ENCODE measurements at places on chromosomes 6 and 20. TPM values are rescaled to one million over a fixed set of nuclear protein-coding genes. Genes with fewer than 3 reads are reported as not detected.

GRCh38 chr20:44642203-44643153 is 9.0 kb downstream of the ADA start:
- DNase-seq = peak; percentile 79

DNA sequence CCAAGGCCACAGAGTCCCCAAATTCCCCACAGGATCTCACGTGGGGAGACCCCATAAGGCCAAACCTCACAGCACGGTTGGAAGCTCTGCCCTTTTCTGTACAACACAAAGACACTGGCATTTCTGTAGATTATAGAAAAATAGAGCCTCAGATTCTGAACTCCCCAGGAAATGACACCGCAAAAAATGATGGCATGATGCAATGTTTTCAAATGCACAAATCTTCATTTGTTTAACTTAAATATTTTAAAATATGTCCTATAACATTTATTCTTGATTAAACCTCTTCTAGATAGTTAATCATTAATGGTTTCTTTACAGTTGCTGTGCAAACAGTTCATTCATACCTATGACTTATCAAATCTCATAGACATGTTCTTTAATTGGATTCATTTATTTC is 33.8 kb downstream of the SIM1 start:
- no peak for DNase-seq

DNA sequence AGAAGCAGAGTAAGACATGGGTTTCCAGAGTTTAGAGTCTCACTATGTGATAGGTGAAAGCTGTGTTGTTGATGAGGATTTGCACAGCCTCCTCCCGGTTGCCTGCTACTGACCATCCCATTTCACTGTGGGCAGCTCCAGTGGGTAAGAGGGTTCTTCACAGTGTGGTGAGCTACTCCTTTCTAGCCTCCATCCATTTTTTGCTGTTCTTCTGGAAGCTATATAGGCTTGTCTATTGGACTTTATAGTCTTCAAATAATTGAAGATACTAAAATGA is 13.4 kb downstream of the UST start:
- no peak for DNase-seq

DNA sequence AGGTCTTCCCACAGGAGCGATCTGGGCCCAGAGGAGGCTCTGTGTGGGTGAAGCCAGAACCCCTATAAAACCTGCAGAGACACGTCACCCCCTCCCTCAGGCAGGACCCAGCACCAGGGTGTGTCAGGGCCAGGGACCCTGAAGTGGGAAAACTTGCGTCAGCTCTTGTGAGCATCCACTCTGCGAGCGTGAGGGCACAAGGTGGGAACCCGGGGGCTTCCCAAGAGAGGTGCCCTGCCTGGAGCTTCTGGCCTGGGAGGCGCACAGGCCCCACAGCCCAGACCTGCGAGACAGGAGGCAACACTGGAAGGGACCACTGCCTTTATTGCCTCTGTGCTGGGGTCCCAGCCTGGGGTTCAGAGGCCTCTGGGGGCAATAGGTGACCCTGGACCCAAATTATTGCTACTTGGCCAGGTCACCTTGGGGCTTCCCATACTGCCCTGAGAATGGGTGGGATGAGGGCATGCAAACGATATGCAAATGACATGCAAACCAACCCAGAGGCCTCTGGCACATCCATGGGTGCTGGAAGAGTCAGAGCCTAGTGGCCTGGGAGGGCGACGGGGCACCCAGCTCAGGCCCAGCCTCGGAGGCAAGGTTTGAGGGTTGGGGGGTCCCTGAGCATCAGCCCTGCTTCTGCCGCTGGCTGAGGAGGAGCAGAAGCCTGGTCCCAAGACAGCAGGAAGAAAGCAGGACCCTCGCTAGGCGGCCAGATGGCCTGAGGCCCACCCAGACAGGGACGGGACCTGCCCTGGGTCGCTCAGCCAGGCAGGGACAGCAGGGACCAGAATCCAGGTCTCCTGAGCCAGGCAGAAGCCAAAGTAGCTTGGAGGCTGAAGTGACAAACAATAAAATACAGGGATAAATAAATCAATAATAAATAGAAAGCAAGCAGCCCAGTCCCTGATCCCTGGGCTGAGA is 5.1 kb upstream of the C20orf144 start:
- no peak for DNase-seq

DNA sequence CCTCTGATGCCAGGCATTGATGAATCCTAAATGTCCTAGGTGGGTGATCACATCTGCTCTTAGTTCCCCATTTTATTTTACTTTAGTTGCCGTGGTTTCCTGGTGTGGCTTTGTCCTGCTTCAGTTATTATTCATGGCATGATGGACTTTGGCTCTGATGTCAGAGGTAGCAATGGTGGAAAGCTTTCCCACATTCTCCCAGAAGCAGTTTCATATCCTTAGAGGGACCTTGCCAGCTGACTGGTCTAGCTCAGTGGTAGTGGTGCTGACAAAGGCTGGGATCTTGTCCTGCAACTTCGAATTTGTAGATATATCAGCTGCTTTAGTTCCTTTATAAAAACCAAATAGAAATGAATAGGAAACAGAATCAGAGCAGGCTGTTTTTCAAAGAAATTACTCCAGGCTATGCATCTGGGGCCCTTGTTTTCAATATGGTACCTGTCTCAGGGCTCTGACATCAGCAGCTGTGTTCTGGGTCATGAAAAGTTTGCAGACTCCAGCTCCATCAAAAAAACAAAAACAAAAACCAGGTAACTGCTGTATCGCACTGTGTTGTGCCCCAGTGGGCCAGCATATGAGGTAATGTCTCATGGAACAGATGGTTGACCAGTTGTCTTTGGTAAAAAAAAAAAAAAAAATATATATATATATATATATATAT is 133.7 kb downstream of the PLCB4 start:
- DNase-seq = no peak

DNA sequence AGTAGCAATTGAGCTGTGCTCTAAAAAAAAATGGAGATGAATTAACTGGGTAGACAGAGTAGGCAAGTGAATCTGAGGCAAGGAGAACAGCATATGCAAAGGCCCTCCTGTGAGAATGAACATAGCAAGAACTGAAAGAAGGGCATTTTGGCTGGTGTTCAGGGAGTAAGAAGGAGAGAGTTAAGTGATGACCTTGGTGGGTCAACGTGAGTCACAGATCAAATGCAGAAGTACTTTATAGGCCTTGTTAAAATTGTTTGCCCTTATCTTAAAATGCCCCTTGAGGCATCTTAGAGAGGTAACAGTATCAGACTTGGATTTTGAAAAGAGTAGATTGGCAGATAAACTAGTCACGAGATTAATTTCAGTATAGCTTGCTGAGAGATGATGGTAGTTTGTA is 24.5 kb downstream of the NDUFAF5 start:
- DNase-seq = no peak

- DNase-seq = no peak
Observed at GRCh38 chr6:16190214-16190613, 48.2 kb upstream of the GMPR start.

GRCh38 chr6:3139090-3139903 is 18.0 kb downstream of the TUBB2A start:
- no peak for DNase-seq

DNA sequence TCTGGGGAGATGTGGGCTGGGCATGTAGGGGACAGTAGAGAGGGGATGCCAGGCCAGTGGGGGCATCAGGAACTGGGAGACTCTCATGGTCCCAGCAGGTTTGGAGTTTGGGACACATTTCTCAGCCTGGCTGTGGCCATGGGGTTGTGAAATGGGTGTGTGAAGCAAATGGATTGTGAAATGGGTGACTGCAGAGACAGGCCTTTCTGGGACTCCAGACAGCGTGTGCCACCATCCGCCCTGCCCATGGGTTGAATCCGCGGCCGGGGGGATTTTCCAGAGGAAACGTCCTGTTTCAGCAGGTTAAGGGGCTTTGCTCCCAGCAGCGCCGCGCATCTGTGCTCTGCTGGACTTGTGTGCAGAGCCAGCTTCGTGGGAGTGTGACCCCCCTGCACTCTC is 3.7 kb upstream of the PMEPA1 start:
- no peak for DNase-seq

GRCh38 chr6:120056085-120056484 is 706.5 kb upstream of the MAN1A1 start:
- DNase-seq = peak; percentile 67

GRCh38 chr6:51929934-51930574 is 157.4 kb downstream of the PKHD1 start:
- no peak for DNase-seq

DNA sequence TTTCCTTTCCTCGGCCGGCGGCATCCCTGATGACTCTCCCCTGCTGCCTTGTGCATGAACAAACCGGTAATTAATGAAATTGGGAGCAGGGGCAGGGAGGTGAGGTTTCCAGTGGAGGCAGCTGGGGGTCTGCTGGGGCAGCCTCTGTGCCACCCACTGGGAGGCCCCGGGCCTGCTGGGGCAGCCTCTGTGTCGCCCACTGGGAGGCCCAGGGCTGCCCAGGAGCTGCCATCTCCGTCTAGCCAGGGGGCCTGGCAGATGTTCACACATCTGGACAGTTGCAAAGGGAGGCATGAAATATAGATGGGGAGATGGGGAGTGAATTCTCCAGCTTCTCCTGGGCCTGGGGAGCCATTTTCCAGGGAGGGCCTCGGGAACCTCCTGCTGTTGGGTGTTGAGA is 33.8 kb downstream of the TOX2 start:
- no peak for DNase-seq

- DNase-seq = no peak
Observed at GRCh38 chr6:47169785-47170616, 127.9 kb upstream of the ADGRF1 start.

DNA sequence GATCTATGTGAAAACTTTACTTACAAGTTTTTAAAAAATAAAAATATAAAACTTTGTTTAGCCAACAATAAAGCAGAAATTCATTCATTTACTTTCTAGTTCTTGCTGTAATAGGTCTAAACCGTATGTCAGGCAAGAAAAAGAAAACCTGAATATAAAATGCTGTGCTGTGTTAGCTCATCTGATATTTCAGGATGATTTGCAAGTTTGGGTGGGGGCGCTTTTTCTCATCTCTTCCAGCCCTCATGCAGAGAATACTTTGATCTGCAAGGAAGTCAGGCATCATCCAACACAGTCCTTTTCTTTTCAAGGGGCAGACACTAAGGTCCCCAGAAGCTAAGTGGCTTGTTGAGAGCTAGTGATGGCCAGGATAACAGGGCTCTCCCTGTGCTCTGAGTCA is 153.2 kb downstream of the TBC1D7 start:
- DNase-seq = no peak

GRCh38 chr20:4602297-4602631 is 119.4 kb upstream of the PRND start:
- no peak for DNase-seq

- no peak for DNase-seq
Observed at GRCh38 chr6:116369964-116370759, 585 bp upstream of the DSE start.

GRCh38 chr20:61882716-61883615 is 182.7 kb downstream of the TAF4 start:
- DNase-seq = no peak

DNA sequence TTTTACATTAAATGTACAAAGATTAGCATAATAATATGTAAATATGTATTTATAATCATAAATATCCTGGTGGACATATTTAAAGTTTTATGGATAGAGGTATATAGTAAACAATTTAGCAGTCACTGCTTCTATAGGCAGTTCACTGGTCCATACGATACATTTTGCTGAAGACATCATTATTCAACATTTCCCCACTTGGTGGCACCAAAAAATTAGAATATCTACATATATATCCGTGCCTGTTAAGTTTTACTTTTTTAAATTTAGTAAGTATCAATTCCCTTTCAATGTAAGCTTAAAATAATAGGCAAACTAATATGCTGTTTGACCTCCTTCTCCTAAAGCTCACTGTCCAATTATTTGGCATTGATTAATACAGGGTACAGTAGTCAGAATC is 64.2 kb downstream of the LMBRD1 start:
- DNase-seq = no peak

DNA sequence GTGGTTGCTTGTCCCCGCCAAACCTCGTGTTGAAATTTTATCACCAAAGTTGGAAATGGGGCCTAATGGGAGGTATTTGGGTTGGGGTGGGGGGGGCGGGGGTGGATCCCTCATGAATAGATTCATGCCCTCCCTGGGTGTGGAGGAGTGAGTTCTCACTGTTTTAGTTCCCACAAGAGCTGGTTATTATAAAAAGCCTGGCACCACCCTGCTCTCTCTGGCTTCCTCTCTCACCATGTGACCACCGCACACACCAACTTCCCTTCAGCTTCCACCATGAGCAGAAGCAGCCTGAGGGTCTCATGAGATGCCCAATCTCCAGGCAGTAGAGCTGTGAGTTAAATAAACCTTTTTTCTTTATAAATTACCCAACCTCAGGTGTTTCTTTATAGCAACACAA is 111.3 kb downstream of the PRDM1 start:
- no peak for DNase-seq

DNA sequence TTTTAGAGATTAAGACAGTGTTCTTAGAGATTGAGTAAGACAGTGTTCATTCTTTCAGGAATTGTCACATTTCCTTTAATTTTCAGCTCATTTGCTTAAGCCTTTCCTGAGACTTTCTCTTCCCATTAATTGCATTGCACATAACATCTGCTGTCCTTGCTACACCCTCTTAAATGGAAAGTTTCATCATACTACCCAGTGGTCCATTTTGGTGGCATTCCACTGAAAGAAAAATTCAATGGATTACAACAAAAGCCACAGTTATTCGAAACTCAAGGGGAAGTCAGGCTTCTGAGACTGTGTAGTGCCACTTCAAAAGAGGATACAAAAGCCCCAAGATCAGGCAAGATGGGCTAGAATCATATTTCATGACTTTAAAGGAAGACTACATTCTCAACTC is 64.0 kb downstream of the RSPO3 start:
- no peak for DNase-seq

DNA sequence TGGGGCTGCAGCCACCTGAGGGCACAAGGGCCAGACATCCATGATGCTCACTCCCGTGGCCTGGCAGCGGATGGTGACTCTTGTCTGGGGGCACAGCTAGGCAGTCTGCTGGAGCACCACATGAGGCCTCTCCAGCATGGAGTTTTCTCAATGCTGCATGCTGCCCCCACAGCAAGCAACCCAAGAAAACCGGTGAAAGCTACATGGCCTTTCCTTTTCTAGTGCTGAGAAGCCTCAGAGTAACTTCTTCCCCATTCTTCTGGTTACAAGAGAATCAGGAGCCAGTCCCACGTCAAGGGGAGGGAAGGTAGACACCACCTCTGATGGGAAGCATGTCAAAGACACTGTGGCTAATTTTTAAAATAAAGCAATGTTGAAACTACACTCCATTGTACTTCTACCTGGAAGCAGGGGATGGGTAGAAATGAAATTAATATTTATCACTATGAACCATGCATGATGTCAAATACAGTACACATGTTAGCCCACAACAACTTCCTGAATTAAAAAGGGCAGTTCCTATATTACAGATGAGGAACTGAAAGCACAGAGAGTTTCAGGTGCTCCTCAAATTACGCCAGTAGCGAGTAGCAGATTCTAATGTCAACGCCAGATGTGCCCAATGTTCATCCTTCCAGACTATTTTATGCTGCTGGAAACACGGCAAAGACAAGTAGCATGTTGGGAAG is 101.5 kb downstream of the LAMP5 start:
- DNase-seq = no peak

- peak; percentile 24 for DNase-seq
Observed at GRCh38 chr6:14276667-14277404, 159.3 kb downstream of the CD83 start.

- DNase-seq = no peak
Observed at GRCh38 chr20:6473197-6473596, 294.3 kb upstream of the BMP2 start.

Gene RXRB
- 16.8 TPM for total RNA-seq

Gene PNLDC1
- not detected for total RNA-seq

Gene ZSCAN9
- 11.5 TPM for total RNA-seq

Gene FRK
- 0.15 TPM for total RNA-seq

Gene LSM14B
- 77.9 TPM for total RNA-seq

Gene NCOA5
- total RNA-seq = 55.7 TPM

Gene MYB
- total RNA-seq = 5.8 TPM

Gene TP53TG5
- total RNA-seq = not detected

Gene DDX43
- not detected for total RNA-seq

Gene PPP1R18
- 26.4 TPM for total RNA-seq

Gene PAK5
- total RNA-seq = 0.20 TPM

All from H9 (cell line).